Peyer's patch (tissue), 4 donors: ENCODE measurements at places on chromosomes 12 and 14.

DNA sequence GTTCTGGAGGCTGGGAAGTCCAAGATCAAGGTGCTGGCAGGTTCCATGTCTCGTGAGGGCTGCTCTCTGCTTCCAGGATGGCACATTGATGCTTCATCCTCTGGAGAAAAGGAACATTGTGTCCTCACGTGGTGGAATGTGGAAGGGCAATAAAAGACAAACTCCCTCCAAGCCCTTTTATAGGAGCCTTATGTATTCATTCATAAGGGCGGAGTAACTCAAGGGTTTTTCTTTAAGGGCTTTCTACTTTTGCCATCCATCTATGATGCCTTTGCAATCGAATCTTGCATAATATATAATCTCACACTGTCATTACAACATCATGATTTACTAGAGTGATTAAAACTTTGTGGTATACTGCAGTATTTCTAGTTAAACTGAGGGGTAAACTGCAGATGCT, 132.7 kb upstream of the DDHD1 start:
- DNase-seq, result no peak

- DNase-seq, result no peak
These were observed 649.0 kb upstream of the TBX3 start for GRCh38 chr12:115332945-115333344.

- no peak for DNase-seq
These were observed 17.1 kb upstream of the SERPINA1 start for GRCh38 chr14:94405486-94405885.

DNA sequence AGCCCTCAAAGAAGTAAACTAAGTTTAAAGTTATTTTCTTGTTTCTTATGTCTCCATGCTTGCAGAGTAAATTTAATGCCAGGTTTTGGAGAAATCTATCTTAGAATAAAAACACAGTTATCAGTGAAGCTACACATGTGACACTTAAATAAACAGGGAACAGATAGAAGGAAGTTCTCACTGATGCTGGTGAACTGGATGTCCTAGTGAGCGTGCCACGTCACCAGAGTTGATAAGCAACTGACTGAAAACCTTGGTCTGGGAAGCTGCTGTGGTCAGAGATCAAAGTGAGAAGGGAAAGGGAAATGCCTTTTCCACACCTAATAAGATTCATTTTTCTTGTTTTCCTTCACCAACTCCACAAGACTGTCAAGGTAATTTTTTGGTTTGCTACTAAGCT, 74.8 kb upstream of the PCED1B start:
- no peak for DNase-seq

DNA sequence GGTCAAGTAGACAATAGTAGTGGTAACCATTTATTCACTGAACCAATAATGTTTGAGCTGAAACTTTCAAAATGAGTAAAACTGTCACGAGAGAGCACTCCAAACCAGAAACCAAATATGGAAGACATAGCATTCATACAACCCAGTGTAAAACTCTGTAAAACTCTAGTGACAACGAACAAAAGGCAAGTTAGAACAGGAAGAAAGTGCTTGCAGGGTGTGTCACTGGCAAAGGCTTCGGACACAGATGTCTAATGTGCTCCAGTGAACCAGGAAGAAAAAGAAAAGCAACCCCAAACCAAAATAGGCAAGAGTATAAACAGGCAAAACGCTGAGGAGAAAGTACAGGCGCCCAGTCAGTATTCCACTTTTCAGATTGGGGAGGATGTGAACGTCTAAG, 79.3 kb upstream of the FZD10 start:
- DNase-seq, result no peak

GRCh38 chr14:54333511-54333910, 63.3 kb upstream of the CDKN3 start:
- no peak for DNase-seq

DNA sequence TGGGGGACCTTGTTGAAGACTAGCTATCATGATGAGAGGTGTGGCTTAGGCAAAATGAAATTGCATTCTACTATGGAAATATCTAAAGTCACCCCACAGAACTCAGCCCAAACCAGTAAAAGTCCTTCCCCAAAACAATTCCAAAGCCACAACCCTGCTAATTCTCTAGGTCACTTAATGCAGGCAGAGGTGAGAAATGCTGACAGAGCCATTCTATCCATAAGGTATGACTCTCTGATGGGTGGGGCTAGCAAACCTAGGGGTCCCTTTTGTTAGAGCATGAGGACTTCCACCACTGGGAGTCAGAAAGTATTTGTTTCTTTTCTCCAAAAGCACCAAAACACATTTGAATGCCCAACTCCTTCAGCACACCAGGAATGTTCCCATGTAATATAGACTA, 12.7 kb upstream of the BMP4 start:
- DNase-seq, result no peak

DNA sequence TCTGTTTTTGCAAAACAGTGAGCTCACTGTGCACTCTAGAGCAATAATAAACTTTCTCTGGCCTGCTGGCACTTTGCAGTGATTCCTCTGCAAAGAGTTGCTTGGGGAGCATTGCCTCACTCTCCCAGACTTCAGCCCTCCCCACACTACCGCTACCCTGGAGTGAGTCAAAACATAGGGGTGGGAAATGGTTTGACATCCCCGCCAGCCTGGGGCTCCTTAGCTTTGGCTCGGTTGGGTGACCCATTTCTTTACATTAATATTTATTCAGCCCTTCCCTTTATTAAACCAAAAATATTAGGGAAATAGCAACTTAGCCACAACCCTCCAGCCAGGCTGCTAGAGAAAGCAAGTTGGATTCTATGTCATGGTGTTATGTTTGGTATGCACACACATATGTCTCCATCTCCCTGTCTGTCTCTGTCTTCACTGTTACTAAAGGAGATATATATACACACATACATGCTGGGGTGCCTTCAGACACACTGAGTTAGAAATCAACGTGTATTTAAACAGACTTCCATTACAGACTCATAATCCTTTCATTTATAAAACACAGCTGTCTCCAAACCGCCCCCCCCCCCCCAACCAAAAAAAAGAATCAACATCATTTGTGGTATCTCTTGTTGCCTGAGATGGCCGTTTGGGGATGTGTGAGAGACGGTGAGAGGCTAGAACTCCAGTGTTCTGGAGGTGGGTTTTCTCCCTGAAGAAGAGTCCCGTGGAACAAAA, 3.4 kb upstream of the IRF2BPL start:
- no peak for DNase-seq

DNA sequence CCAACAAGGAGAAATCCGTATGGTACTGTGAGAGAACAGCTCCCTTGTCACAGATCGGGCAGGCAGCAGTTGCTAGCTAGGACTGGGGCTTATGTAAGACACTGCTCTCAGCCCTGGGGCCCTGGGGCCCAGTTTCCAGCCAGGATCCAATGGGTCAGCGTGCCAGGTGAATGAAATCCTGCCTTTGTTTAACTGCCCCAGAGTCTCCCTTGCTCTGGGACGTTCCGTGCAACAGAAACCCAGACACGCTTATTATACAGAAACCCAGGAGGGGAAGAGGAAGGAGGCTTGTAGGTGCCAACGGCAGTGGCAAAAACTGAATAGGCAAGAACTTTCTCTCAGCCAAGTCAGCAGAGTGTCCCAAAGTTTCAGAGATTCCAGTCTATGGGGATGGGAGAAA, 110.6 kb downstream of the DIO2 start:
- DNase-seq, result no peak

DNA sequence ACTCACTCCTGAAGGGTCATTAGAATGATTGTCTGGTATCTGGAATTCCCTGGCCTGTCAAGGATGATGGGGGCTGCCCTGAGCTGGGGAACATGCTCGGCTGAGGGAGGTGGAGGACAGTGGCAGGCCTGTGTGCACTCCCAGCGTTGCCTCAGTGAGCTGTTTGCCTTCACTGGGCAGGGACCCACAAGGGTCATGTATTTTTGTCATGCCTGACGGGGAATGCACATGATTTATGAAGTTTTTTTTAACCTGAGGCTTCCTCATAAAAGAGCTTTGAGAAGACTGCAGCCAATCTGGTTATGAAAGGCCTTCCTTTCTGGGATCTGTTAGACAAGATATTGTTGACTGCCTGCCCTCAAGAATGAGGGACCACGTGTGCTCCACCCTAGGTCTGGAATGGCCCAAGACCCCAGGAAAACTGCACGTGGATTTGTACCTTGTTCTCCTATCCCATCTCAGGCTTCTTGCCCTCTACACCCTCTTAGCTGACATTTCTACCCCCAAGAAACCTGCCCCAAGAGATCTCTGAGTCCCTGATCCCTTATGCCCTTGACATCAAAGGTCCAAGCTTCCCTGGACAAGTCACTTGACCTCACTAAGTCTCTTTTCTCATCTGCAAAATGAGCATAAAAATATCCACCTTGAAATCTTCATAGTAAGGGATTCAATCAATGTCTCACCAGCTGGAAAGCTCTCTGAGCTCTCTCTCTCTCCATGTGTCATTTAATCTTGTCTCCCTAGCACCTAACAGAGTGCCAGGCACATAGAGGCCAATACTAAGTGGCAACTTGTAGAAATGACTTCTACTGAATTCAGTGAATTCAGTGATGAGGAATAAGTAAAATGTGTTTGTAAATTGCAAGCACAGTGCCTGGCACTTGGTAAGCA, 24.5 kb upstream of the COL2A1 start:
- no peak for DNase-seq

GRCh38 chr12:119679490-119679889, 11.6 kb downstream of the PRKAB1 start:
- peak; percentile 48 for DNase-seq

DNA sequence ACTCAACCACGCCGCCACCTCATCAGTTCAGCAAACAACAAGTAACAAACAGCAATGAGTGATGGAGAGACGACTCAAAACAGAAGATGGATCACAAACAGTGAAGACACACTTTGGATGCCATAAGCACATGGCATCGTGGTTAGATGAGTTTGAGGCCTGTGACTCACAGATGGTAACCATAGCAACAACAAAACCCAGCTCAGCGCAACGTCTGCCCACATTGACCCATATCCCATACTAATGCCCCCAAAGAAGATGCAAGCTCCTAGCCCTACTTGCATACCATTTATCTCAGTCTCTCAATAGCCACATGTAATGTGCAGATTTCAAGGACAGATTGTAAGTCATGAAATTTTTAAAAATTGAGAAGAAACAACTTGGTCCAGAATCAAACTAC, 1322.3 kb upstream of the TMEM132C start:
- no peak for DNase-seq

GRCh38 chr12:128639089-128639488, 184.7 kb downstream of the SLC15A4 start:
- DNase-seq, result no peak

- peak; percentile 95 for DNase-seq
These were observed at the start of gene HCFC2 for GRCh38 chr12:104064031-104064841. TSS of gene HCFC2 (plus strand) at chr12:104064531. CDS start at chr12:104064561, 30 bp downstream.

GRCh38 chr12:68264857-68265256, 11.5 kb upstream of the IL22 start:
- no peak for DNase-seq

- peak; percentile 79 for DNase-seq
These were observed 53.2 kb downstream of the DACT1 start for GRCh38 chr14:58690801-58691516.

DNA sequence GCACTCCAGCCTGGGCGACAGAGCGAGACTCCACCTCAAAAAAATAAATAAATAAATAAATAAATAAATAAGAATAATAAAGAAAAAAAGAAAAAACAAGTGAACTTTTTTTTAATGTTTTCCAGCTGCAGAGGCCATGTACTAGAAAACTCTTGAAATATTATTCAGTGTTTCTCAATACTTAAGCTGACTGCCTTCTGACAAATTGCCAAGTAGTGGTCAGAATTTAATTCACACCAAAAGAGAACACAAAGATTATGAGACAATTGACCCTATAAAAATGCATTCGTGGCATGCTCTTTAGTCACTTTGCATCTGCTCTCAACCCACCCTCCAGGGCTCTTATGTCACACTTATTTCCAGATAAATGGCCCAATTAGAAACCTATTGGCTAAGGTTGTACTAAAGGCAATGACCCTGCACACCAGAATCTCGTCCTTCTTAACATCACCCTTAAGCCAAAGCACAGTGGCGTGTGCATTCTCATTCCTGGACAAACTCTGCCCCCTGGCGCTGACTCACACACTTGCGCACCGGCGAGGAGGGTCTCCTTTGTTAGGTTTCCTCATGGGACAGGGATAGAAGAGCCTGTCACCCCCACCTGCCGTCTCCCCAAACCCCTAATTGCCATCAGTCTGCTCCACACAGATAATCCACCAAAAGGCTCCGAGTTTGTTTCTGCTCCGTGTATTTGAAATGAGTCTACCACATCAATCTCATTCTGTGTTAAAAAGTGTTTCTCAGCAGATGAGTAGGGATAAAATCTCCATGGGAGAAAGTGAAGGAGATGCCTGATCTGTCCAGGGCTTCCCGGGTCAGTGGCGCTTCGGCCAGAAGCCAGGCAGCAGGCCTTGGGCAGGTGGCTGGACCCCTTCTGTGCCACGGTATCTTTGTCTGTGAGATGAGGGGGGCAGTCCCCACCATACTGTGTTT, 73.1 kb upstream of the CEP83 start:
- peak; percentile 69 for DNase-seq

DNA sequence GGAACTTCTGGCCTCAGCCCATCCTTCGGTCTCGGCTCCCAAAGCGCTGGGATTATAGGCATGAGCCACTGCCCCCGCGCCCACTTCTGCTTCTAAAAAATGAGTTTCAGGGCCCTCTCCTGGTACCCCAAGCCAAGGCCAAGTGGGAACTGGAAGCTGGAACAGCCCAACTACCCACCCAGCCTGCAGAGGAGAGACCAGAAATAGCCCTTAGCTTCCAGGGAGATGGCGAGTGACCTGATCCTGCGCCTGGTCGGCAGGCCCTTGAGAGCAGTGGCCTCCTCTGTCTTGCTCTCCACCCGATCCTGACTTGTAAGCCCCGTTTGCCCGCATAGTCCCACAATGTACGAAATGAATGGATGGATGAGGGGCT, 31.2 kb upstream of the PLEKHG6 start:
- DNase-seq, result no peak

DNA sequence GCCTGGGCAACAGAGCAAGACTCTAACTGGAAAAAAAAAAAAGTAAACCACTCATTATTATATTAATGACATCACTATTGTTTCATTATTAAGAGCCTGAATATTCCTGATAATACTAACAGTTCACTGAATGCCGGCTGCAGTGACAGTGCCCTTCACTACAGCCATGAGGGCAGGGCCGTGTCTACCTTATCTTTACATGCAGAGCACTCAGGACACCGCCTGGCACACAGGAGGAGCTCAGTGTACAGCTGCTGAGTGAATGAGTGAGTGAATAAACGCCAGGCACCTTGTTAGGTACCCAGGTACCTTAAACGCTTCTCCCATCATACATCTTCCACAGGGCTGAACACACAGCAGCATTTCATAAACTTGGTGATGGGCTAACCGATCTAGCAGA, 23.2 kb downstream of the ZFYVE1 start:
- no peak for DNase-seq

- DNase-seq, result no peak
These were observed 155.9 kb downstream of the KCNH5 start for GRCh38 chr14:62889364-62889763.
